ENCODE measurements at places on chromosomes 7 and 10. TPM values are rescaled to one million over a fixed set of nuclear protein-coding genes. Genes with fewer than 3 reads are reported as not detected.
A peak's percentile ranks its signal among the peaks of the same experiment; 100 is the strongest.

GRCh38 chr7:151599401-151600227 is 79.9 kb upstream of the RHEB start:
- no peaks in the 10 kb centered on the region for H3K27me3 ChIP-seq
- no peak overlapping the region for H3K4me3 ChIP-seq
- peak overlapping the region; percentile 87 for H3K27ac ChIP-seq
- peaks cover 46% of the 10 kb centered on the region for H3K4me1 ChIP-seq
- no peak for DNase-seq
- peaks cover 16% of the 10 kb centered on the region for H3K36me3 ChIP-seq

DNA sequence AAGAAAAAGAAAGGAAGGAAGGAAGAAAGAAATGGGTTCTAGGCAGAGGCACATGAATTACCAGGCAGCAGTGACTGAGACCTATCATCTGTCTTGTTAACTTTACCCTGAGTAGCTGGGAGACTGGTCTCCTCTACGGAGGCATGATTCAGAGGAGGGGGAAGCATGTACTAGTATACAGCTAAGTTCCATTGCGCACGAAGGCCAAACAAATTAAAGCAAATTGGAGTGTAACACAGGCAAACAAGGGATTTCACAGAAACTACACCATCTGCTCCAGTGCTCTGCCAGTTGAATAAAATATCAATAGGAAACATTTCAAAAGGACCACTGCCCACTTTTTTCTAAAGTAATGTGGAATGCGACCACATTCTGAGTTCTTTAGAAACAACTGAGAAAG is 65.9 kb upstream of the RSU1 start:
- no peak overlapping the region for H3K4me3 ChIP-seq
- no peaks in the 10 kb centered on the region for H3K27me3 ChIP-seq
- H3K27ac ChIP-seq: no peak overlapping the region
- DNase-seq: no peak
- no peaks in the 10 kb centered on the region for H3K36me3 ChIP-seq

DNA sequence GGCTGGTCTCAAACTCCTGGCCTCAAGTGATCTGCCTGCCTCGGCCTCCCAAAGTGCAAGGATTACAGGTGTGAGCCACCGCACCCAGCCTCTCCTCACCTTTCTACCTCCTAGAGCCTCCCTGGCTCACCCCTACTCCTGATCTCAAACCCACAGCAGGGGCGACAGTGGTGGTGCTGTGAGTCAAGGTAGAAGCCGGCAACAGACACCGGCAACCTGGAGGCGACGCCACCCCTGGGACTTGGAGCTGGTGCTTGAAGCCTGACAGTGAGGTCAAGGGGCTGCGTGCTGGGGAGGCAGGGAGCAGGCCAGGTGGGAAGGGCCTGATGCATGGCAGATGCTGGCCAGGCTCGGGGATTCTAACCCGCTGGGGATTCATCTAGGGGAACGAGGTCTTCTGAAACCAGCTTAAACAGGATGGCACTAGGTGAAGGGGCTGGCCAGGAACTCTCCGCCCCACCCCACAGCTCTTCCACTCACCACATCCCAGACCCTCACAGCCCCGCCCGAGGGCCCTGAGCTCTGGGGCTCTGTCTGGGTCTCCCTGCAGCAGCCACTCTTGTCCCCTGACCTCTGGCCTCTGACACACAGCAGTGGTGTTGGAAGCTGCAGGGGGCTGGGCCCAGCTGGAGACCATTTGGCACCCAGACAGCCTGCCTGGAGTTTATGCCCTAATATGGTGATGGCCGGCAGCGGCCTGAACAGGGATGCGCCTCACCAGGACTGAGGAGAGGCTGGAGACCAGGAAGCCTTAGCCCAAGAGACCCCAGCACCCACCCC is 16.4 kb downstream of the KCNH2 start:
- H3K27me3 ChIP-seq: peaks cover 82% of the 10 kb centered on the region
- peaks cover 99% of the 10 kb centered on the region for H3K4me1 ChIP-seq
- DNase-seq: peak; percentile 14

GRCh38 chr7:134301592-134301991 is 15.1 kb downstream of the SLC35B4 start:
- H3K27me3 ChIP-seq: no peaks in the 10 kb centered on the region
- H3K27ac ChIP-seq: no peak overlapping the region
- DNase-seq: no peak
- peaks cover 62% of the 10 kb centered on the region for H3K36me3 ChIP-seq
- no peaks in the 10 kb centered on the region for H3K4me1 ChIP-seq

DNA sequence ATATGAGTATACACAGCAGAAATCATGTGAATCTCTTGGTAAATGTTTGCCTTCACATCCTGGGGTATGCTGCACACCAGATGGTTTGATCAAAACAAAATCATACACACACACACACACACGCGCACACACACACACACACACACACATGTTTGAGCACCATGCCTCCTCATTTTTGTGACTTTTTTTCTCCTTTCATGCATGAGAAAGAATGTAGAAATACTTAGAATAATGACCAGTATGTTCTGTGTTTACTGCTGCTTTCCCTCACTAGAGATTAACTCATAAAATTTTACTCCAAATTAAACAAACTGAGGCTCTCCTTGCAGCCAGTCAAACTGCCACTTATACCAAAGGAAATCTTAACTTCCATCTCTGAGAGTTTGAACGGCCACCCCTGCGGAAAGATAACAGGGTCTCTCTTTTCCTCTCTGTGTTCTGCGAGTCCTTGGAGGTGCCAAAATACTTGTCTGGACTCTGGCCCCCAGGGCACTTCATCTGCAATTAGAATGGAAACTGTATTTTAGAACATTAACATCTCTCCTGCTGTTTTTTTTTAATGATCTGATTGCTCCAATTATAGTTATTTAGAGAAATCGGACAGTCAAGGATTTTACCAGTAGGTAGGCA is 320.8 kb upstream of the NFE2L3 start:
- no peaks in the 10 kb centered on the region for H3K36me3 ChIP-seq
- no peaks in the 10 kb centered on the region for H3K27me3 ChIP-seq
- H3K27ac ChIP-seq: peak overlapping the region; percentile 71
- DNase-seq: no peak

GRCh38 chr7:78279457-78279856 is 480.9 kb downstream of the PHTF2 start:
- no peak overlapping the region for H3K4me3 ChIP-seq
- no peak overlapping the region for H3K27ac ChIP-seq
- no peaks in the 10 kb centered on the region for H3K36me3 ChIP-seq
- no peak for DNase-seq

- H3K4me1 ChIP-seq: no peaks in the 10 kb centered on the region
- no peak overlapping the region for H3K4me3 ChIP-seq
- DNase-seq: no peak
- no peaks in the 10 kb centered on the region for H3K36me3 ChIP-seq
- no peak overlapping the region for H3K27ac ChIP-seq
Observed at GRCh38 chr7:120131096-120131839, 141.7 kb upstream of the KCND2 start.

DNA sequence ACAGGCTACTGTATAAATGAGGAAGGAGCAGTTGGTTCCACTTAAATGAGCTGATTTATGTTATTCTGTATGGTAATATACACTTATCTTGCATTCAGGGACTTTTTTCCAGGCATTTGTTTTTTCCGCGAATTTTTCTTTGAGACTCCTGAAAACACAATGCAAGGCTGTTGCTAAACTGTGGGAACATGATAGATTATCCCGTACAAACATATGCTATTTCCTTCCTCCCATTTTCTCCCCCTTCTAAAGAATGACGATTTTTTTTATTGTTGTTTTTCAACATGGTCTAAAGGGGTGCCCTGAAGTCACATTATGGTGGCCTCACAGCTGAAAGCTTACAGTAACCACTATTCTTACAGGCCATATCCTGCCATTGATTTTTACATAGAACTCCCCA is 523.9 kb upstream of the NRP1 start:
- H3K27me3 ChIP-seq: no peaks in the 10 kb centered on the region
- no peak for DNase-seq
- no peaks in the 10 kb centered on the region for H3K36me3 ChIP-seq

GRCh38 chr10:125333209-125333591 is 172.8 kb upstream of the CTBP2 start:
- H3K27ac ChIP-seq: peak overlapping the region; percentile 77
- no peak overlapping the region for H3K4me3 ChIP-seq
- no peaks in the 10 kb centered on the region for H3K36me3 ChIP-seq

DNA sequence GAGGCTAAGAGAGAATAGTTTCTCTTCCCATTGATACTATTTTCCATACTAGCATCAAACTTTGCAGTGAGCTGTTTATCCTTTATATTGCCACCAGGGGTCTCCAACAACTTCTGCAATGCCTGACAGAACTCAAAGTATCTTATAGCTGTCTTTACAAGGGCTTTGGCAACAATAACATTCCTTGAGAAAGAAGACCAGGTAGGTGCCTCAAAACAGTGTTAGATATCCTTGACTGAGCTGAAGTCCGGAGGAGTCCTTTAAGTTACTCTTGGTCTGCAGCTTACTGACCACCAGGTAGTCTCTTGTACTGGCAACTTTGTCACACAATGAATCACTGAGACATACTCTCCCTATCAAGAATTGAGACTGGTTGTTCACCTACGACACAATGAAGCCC is 30.0 kb upstream of the TES start:
- no peaks in the 10 kb centered on the region for H3K4me1 ChIP-seq

GRCh38 chr10:62177111-62177510 is 91.5 kb downstream of the RTKN2 start:
- H3K4me1 ChIP-seq: no peaks in the 10 kb centered on the region
- H3K4me3 ChIP-seq: no peak overlapping the region
- no peak overlapping the region for H3K27ac ChIP-seq
- no peaks in the 10 kb centered on the region for H3K27me3 ChIP-seq
- H3K36me3 ChIP-seq: no peaks in the 10 kb centered on the region

DNA sequence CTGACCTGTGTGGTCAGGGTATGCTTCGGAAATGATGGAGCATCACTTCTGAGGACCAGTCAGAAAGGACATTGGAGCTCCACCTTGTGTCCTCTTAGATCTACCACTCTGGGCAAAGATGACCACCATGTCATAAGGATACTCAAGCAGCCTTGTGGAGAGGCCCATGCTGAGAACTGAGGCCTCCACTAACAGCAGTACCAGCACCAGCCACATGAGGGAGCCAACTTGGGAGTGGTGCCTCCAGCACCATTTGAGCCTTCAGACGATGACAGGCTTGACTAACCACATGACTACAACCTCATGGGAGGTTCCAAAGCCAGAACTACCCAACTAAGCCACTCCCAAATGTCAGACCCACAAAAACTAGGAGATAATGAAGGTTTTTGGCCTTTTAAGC is 116.0 kb downstream of the NPTX2 start:
- peaks cover 45% of the 10 kb centered on the region for H3K27me3 ChIP-seq
- H3K4me3 ChIP-seq: no peak overlapping the region
- H3K36me3 ChIP-seq: no peaks in the 10 kb centered on the region
- no peak overlapping the region for H3K27ac ChIP-seq
- H3K4me1 ChIP-seq: no peaks in the 10 kb centered on the region
- no peak for DNase-seq

DNA sequence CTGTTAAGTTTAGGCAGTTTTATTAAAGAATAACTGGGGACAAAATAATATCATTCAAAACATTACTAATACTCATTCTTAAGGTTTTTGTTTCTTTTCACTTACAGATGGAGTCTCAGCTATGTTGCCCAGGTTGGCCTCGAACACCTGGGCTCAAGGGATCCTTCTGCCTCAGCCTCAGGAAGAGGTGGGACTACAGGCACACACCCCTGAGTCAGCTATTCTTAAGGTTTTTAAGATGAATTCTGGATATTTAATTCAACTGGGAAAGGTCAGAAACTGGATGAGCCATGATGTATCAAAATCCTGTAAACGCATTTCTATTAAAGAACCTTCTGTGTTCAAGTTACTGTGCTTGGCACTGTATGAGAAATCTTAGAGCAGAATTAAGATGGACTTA is 3.5 kb downstream of the OAT start:
- H3K27me3 ChIP-seq: peaks cover 2% of the 10 kb centered on the region
- H3K4me1 ChIP-seq: peaks cover 49% of the 10 kb centered on the region
- DNase-seq: no peak
- no peak overlapping the region for H3K4me3 ChIP-seq
- no peak overlapping the region for H3K27ac ChIP-seq

Gene CDHR3
- 11.4 TPM for total RNA-seq

Gene NEUROD6
- not detected for total RNA-seq

Gene TRPV5
- not detected for total RNA-seq

Gene GPR22
- 23.0 TPM for total RNA-seq

Gene TACC2
- total RNA-seq: 400 TPM

Gene OR2A1
- total RNA-seq: not detected

Gene WIPF3
- 8.0 TPM for total RNA-seq

Gene ECHDC3
- 88.5 TPM for total RNA-seq

Measured in left ventricle myocardium inferior (tissue), 1 donor.